ENCODE measurements at places on chromosomes 3 and 15.

GRCh38 chr3:62164196-62164595 lies 209.2 kb downstream of the FEZF2 start:
- H3K4me3 ChIP-seq = no peak overlapping the region
- no peaks in the 10 kb centered on the region for H3K36me3 ChIP-seq
- no peak for DNase-seq
- H3K4me1 ChIP-seq = no peaks in the 10 kb centered on the region

GRCh38 chr15:60717008-60717407 lies 238.1 kb upstream of the ICE2 start:
- DNase-seq = no peak
- H3K4me1 ChIP-seq = peaks cover 51% of the 10 kb centered on the region
- H3K36me3 ChIP-seq = peaks cover 2% of the 10 kb centered on the region

- H3K4me1 ChIP-seq = no peaks in the 10 kb centered on the region
- DNase-seq = no peak
- H3K27me3 ChIP-seq = peaks cover 7% of the 10 kb centered on the region
- no peak overlapping the region for H3K4me3 ChIP-seq
- no peak overlapping the region for H3K27ac ChIP-seq
- no peaks in the 10 kb centered on the region for H3K36me3 ChIP-seq
These were observed 281.4 kb downstream of the THSD4 start for GRCh38 chr15:71396536-71397125.

DNA sequence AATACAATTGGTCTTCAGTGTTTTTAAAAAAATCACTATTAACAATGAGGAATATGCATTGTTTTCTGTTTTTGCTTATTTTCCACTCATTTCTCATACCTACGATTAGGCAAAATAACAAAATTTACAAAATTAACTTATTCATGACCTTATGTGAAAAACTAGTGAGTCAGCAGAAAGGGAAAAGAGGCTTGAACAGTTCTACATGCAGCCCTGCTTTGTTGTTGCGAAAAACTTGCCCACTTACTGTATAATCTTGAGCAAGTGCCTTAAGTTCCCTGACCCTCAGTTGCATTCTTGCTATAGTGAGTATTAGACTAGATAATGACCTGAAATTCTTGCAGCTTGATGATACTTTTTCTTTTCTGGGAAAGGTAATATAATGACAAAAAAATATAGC lies 551.1 kb upstream of the BCHE start:
- H3K4me3 ChIP-seq = no peak overlapping the region
- no peak overlapping the region for H3K27ac ChIP-seq
- DNase-seq = no peak
- no peaks in the 10 kb centered on the region for H3K36me3 ChIP-seq

DNA sequence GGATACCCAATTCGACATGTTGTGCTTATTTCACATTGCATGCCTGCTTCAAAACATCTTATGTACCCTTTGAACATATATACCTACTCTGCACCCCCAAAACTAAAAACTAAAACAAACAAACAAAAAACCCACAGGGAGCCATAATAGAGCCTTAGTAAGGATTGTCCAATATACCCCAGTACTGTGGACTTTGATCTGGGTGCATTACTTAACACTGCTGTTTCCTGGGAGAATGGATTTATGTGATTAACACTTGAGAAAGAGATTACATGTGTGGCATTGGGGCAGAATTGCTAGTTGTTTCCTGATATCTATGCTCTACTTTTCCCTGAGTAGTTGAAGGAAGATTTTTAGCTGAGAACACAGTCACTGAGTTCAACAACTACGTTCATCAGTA lies 583.4 kb upstream of the ROBO1 start:
- H3K4me1 ChIP-seq = no peaks in the 10 kb centered on the region
- no peaks in the 10 kb centered on the region for H3K36me3 ChIP-seq
- no peaks in the 10 kb centered on the region for H3K27me3 ChIP-seq
- H3K4me3 ChIP-seq = no peak overlapping the region
- no peak overlapping the region for H3K27ac ChIP-seq

GRCh38 chr3:186570096-186570940 lies at the start of gene DNAJB11:
TSS of gene DNAJB11 (plus strand) at chr3:186570720. CDS start at chr3:186570898, 178 bp downstream.
- peak within 1 kb of the TSS; percentile 97 for H3K4me3 ChIP-seq
- peaks cover 28% of the 10 kb centered on the region for H3K36me3 ChIP-seq
- H3K27ac ChIP-seq = peak within 1 kb of the TSS; percentile 91
- peak; percentile 97 for DNase-seq

GRCh38 chr15:56919609-56920366 lies 1.3 kb downstream of the TCF12 start:
- H3K4me3 ChIP-seq = peak overlapping the region; percentile 93
- no peaks in the 10 kb centered on the region for H3K27me3 ChIP-seq
- H3K4me1 ChIP-seq = peaks cover 53% of the 10 kb centered on the region
- peak; percentile 36 for DNase-seq
